NCI-H2227 treated with DMSO at 0.1 percent for 48 hours (cell line): ENCODE measurements at places on chromosomes 12 and 14.

DNA sequence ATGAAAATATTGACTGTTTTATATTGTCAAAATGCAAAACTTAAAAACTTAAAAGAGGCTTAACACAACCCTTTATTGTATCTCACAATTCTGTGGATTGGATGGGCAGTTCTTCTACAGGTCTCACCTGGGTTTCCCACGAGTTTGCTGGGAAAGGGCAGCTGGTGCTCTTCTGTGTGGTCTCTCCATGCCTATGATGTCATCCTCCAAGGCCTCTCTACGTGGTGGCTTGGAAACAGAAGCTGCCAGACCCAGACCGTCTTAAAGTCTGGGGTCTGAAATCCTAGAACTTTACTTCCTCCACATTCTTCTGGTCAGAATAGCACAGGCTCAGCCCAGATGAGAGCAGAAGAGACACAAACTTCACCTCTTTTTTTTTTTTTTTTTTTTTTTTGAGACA lies 36.5 kb upstream of the KICS2 start:
- no peak for DNase-seq

- no peak for DNase-seq
These were observed 1061.8 kb upstream of the FLRT2 start for GRCh38 chr14:84468153-84468552.

GRCh38 chr14:81435391-81436295 lies 35.5 kb upstream of the STON2 start:
- DNase-seq = peak; percentile 60

- DNase-seq = no peak
These were observed 183.8 kb upstream of the HMGA2 start for GRCh38 chr12:65640489-65640901.

GRCh38 chr12:116171549-116171948 lies 105.9 kb downstream of the MED13L start:
- DNase-seq = no peak
